ENCODE measurements at places on chromosomes 3 and 15.

GRCh38 chr3:159238646-159239045 is 436.8 kb downstream of the MFSD1 start:
- no peak for DNase-seq

DNA sequence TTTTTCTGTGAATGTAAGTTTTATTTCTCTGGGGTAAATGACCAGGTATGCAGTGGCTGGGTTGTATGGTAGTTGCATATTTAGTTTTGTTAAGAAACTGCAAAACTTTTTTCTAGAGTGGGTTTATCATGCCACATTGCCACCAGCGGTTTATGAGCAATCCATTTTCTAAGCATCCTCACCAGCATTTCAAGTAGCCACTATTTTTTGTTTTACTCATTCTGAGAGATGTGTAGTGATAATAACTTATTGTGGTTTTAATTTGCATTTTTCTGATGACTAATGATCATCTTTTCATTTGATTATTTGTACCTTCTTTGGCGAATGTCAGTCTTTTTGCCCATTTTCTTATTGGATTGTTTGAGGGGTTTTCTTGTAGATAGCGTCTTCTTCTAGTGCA is 56.2 kb downstream of the SPRED1 start:
- no peak for DNase-seq

DNA sequence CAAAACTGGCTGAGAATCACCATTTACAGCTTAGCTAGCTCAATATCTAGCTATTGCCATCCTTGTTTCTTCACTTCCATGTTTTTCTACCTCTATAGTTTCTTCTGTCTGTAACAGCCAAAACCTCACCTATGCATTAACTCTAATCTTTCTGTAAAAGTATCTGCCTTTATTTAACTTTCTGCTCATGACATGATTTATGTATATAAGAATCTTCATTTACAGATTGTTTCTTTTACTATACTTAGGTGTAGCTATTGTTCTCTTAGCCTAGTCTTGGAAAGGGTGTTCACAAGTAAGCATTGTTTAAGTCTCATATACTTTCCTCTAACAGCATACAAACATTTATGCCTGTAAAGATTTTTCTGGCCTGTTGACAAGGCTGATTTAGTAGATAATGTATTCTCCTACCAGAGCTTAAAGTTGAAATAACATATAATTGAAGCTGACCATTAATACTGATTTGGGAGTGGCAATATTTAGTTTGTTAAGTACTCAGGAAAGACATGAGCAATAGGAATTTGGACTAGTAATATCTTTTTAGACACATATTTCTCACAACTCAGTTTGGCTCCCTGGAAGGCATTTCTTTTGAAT is 9.4 kb downstream of the FILIP1L start:
- no peak for DNase-seq

- DNase-seq = no peak
These were observed 75.2 kb upstream of the C3orf80 start for GRCh38 chr3:160150066-160150465.

DNA sequence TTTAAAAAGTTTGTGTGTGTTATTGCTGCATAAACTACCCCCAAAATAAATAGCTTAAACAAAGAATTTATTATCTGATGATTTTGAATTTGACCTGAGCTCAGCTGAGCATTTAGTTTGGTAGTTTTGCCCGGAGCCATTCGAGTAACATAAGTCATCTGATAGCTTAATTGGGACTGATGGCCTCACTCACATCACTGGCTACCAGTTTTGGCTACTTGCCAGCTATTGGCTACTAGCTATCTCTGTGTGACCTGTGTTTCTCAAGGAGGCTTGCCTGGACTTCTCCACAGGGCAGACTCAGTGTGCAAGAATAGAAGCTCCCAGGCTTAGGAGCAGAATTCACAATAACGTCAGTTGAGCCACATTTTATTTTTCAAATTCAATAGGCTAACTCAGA is 9.0 kb downstream of the CNTN3 start:
- no peak for DNase-seq

DNA sequence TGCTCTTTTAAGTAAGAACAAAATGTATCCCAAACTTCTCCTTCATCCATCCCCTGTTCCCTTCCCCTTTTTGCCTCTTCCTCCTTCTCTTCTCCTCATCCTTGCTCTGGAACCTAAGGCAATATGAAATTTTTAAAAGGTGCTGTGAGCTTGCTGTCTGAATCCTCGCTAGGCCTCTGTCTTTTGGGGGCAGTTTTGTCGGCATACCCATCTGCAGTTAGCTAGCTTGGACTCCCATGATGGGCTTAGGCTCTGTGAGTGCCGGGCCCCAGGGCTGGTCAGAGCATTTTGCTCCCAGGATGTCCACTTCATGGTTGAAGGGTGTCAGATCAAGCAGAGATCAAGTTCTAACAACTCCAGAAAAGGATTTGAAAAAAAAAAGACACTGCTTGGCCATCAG is 18.6 kb downstream of the ZIC1 start:
- no peak for DNase-seq

DNA sequence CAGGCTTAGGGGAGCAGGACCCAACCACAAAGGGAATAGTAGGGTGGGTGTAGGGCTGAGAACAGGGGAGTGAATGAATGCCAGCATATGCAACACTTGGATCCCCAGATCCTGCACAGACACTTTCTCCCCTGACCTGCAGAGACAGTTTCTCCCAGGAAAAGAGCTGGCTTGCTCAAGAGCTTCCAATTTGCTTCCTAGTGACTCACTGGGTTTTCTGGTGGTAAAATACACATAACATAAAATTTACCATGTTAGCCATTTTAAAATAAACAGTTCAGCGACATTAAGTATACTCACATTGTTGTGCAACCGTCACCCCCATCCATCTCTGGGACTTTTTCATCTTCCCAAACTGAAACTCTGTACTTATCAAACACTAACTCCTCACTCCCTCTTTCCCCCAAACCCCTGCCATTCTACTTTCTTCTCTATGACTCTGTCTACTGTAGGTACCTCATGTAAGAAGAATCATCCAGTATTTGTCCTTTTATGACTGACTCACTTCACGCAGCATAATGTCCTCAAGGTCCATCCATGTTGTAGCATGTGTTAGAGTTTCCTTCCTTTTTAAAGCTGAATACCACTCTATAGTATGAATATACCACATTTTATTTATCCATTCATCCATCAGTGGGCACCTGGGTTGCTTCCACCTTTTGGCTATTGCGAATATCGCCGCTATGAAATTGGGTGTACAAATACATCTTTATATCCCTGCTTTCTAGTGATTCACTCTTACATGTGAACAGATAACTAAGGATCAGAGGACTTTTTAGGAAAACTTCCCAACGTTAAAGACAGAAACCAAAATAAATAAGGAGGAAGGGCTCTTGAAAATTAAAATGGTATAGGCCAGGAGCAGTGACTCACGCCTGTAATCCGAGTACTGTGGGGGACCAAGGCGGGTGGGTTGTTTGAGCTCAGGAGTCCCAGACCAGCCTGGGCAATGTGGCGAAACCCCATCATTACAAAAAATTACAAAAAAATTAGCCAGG is 95.6 kb upstream of the TJP1 start:
- no peak for DNase-seq

DNA sequence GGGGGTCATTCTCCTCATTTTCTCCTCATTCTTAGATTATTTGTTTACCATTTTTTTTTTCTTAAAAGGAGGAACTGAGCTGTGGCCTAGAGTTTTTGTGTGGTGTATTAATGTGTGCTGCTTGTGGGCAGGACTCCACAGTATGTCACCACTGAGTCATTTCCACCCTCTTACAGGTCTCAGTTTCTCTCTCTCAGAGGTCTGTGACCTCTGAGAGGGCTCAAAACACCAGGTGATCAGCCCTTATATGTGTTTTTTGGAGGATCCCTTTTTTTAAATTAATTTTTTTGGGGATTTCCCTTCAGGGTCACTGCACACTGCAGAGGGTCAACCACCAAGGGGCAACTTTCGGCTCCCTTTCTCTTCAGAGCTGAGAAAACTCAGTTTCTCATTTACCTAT is 166.4 kb downstream of the SUCNR1 start:
- DNase-seq = no peak

- DNase-seq = no peak
These were observed 95.4 kb downstream of the HCN4 start for GRCh38 chr15:73273181-73274002.

GRCh38 chr3:53938645-53939044 is 47.0 kb upstream of the SELENOK start:
- no peak for DNase-seq

- no peak for DNase-seq
These were observed 305.6 kb downstream of the ZBTB20 start for GRCh38 chr3:114841515-114841914.

DNA sequence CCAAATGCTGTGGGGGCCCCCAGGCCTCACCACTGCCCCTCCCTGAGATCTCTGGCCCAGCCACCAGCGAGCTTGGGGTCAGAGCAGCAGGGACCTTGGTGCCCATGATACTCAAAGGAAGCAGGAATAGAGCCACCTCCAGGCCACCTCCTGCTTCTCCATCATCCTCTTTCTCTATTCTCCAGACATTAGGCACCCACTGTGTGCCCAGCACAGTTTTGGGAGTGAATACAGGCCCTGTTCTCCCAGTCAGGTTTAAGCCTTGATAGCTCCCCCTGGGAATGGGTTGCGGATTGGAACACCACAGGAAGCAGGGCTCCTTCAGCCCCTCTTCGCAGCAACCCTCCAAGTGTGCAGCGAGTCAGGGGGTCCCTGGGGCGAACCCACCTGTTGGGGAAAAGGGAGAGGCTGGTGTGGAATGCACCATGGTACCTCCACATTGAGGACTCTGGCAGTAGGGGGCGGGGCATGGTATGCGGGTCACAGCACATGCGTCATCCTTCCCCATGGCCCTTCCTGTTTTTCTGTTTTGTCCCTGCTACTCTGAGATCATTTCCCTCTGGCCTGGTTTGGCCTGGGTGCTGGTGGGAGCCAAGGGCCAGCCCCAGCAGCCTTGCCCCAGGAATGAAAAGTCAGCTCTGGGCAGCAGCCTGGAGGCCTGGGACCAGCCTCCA is 14.2 kb upstream of the SEMA3B start:
- no peak for DNase-seq

DNA sequence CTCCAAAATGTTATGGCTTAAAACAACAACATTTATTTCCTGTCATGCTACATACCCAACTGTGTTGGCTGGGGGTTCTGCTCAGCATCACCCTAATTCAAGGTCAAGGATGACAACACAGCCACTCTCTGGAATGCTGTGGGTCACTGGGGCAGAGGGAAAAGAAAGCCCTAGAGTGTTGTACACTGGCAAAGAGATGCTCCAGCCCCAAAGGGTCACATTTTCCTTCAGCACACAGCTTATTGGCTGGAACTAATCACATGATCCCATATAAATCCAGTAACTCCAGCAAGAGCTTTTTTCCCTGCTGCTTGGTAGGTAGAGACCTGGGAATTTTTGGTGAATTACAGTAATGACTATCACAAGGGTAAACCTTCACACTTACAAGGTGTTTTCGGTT is 1041.4 kb downstream of the NTRK3 start:
- no peak for DNase-seq

DNA sequence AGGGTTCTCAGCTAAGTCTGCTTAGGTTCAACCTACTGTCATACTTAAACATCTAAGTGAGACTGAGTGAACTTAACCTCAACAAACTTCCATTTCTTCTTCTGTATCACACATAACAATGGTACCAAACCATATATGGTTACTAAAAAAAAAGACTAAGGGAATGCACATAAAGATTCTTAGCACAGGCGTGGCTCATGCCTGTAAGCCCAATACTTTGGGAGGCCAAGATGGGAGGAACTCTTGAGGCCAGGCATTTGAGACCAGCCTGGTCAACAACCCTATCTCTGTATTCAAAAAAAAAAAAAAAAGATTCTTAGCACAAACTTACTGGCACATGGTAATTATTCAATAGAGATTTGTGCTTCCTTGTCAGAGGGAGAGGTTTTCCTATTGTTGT is 57.9 kb downstream of the ACAP2 start:
- no peak for DNase-seq

GRCh38 chr3:50600141-50600753 is 11.3 kb downstream of the CISH start:
- DNase-seq = no peak

DNA sequence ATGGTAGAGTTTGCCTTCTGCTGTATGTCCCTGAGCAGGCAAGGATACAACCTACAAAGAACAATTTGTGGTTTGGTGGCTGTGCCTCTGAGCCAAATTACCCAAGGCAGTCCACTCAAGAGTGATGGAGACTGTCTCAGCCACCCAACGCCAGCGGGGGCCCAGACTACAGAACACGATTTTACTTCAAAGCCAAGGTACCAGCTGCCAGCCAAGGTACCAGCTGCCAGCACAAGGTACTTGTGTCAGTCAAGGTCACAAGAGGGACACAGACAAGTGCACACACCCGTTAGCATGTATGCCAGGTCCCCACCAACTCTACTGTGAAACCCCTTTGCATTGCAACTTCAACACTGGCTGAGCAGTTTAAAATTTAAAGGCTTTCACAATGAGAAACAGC is 23.5 kb downstream of the COLQ start:
- no peak for DNase-seq

DNA sequence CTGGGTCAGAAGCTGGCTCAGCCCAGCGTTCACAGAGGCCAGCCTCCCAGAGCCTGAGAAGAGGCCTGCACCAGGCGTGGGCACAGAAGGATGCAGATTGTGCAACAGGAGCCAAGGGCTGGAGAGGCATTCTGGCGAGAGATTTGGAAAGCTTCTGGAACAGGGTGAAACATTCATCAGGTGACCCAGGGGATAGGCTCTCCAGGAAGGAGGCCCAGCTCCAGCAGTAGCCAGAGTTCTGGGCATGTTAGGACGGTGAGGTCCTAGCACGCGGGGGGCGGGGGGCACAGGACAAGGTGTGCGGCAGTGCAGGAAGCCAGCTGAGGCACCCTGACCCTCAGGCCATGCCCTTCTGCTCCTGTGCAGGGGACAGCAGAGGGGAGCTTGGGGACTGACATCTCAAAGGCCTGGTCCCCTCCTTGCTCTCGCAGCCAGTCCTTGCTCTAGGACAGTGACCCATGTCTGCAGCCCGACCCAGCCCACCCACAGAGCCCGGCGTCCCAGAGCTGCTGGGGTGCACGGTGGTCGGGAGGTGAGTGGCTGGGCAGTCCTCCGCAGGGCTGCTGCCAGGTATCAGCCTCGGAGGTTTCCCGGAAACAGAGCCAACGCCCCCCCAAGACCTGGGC is 111.7 kb upstream of the KLF13 start:
- DNase-seq = no peak

DNA sequence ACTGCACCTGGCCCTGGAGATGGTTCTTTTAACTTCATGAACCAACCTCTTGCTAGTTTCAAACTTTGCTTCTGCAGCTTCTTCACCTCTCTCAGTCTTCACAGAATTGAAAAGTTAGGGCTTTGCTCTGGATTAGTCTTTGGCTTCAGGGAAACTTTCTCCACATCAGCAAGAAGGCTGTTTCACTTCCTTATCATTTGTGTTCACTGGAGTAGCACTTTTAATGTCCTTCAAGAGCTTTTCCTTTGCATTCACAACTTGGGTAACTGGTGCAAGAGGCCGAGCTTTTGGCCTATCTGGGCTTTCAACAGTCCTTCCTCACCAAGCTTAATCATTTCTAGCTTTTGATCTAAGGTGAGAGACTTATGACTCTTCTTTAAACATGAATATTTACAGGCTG is 15.7 kb upstream of the TM2D3 start:
- DNase-seq = no peak

- no peak for DNase-seq
These were observed 30.2 kb upstream of the USP3 start for GRCh38 chr15:63473999-63474809.
